ENCODE measurements at places on chromosomes 5 and 9.

DNA sequence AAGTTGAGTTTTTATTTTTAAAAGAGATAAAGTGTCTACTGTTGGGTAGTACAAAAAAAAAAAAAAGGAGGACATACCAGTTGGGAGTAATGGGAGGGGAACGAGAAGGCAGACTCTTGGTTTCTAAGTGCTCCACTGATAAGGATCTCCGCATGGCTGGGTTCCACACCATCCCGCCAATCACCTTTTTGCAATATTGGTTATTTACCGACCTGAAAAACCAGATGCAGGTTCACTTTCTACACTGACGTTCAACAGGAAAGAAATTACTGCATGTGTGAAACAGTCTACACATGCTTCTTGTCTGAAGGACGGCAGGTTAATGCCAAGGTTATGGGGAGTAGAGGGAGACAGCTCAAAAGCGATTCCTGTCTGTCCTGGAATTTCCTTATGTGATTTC lies 75.5 kb downstream of the PTPN3 start:
- DNase-seq, result no peak

GRCh38 chr5:68780299-68780955 lies 313.4 kb upstream of the SLC30A5 start:
- DNase-seq, result no peak

DNA sequence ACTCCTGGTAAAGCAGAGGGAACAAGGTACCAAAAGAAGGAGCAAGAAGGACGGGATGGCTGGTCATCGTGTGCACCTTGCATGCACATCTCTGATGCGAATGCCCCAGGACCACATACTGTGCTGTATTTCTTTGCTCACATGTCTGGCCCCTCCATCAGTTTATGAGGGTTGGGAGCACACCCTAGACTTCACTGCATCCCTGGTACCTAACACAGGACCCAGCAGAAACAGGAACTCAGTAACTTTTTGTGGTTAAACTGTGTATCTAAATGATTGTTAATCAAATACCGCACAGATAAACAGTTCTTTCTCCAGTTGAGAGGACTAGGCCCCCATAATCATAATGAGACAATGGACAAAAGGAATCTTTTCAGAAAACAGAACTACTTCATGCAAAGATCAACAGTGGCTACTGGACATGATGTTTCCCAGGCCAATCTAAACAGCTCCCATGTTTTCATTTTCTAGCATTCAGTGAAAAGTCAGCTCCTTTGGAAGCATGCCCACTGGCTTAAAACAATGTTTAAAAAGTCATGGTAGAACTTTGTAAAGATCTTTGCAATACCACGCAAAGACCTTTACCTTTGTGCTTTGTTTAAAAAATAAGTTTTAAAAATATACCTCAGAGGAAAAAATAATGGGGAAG lies 55.5 kb upstream of the IFNK start:
- DNase-seq, result no peak

- no peak for DNase-seq
Measured at GRCh38 chr5:122408592-122409224, 96.7 kb downstream of the SNCAIP start.

GRCh38 chr5:10797261-10797660 lies 36.2 kb upstream of the DAP start:
- DNase-seq, result no peak

- DNase-seq, result no peak
Measured at GRCh38 chr5:150404941-150405816, 7.5 kb downstream of the CD74 start.

GRCh38 chr5:13976867-13977830 lies 32.7 kb upstream of the DNAH5 start:
- no peak for DNase-seq

GRCh38 chr5:168353216-168353957 lies 61.9 kb downstream of the WWC1 start:
- no peak for DNase-seq

GRCh38 chr5:31678180-31678579 lies 39.2 kb downstream of the PDZD2 start:
- DNase-seq, result no peak

GRCh38 chr5:172417983-172418630 lies 36.2 kb downstream of the SH3PXD2B start:
- DNase-seq, result peak; percentile 83

GRCh38 chr5:178376921-178377582 lies 144.4 kb upstream of the PHYKPL start:
- no peak for DNase-seq

GRCh38 chr9:77680581-77680980 lies 32.5 kb upstream of the GNA14 start:
- DNase-seq, result no peak

- DNase-seq, result no peak
Measured at GRCh38 chr9:119955276-119955675, 586.0 kb upstream of the BRINP1 start.

DNA sequence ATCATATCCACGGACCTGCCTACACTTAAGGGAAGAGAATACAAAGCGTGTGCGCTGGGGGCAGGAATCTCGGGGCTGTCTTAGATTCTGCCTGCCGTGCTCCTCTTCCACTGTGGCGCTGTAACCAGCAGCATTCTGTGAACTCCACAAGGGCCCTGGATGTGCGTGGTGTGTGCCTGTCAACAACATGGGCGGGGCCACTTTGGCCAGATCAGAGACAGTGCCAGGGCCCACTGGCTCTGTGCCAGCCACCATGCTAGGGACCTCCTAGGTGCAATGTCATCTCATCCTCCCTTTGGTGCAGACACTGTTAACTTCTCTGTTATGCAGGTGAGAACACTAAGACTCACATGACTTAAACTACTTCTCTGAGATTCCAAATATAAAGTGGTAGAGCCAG lies 113.7 kb downstream of the COL23A1 start:
- no peak for DNase-seq

GRCh38 chr5:142886211-142886610 lies 116.0 kb downstream of the ARHGAP26 start:
- DNase-seq, result no peak

GRCh38 chr5:124285071-124285470 lies 461.4 kb downstream of the ZNF608 start:
- no peak for DNase-seq

- no peak for DNase-seq
Measured at GRCh38 chr5:174903172-174903732, 178.9 kb downstream of the MSX2 start.

GRCh38 chr5:17373406-17373805 lies 124.6 kb upstream of the TAF11L2 start:
- no peak for DNase-seq

Measured in AG04449 (cell line).